B cell (primary cell): ENCODE measurements at places on chromosomes 11 and 22. TPM values are rescaled to one million over a fixed set of nuclear protein-coding genes. Genes with fewer than 3 reads are reported as not detected.

DNA sequence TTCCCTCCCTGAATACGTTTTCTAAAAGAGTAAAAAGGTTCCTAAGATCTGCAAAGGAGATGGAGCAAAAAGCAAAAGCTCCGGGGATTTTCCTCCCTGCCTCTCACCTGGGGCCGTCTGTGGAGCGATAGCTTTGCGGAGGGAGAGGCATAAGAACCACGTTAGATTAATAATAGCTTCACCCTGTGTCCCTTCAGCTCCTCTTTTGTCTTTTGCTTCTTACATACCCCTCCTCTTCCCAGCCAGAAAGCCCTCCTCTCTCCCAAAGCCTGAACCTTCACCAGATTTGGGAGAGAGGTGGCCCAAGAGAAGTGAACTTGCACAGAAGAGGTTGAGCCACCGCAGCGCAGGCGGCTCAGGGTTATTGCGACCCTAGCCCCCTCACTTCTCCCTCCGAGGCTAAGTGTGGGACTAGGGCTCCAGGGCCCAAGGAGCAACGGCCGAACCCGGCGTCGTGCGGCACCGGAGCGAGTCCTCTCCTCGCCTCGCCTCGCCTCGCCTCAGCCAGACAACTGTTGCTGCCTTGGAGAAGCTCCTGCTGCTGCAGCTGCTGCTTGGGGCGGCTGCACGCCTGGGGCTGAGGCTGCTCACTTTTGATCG lies 97.6 kb upstream of the HSD17B12 start:
- no peak for DNase-seq

DNA sequence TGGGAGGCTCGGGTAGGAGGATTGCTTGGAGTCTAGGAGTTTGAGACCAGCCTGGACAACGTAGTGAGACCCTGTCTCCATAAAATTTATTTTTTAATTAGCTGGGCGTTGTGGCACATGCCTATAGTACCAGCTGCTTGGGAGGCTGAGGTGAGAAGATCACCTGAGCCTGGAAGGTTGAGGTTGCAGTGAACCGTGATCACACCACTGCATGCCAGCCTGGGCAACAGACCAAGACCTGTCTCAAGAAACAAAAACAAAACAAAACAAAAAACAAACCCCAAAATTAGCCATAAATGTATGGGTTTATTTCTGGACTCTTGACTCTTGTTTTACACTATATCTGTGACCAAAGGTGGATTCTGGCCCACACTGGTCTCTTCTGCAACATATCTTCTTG lies 41.6 kb downstream of the EIF3F start:
- DNase-seq, result no peak

DNA sequence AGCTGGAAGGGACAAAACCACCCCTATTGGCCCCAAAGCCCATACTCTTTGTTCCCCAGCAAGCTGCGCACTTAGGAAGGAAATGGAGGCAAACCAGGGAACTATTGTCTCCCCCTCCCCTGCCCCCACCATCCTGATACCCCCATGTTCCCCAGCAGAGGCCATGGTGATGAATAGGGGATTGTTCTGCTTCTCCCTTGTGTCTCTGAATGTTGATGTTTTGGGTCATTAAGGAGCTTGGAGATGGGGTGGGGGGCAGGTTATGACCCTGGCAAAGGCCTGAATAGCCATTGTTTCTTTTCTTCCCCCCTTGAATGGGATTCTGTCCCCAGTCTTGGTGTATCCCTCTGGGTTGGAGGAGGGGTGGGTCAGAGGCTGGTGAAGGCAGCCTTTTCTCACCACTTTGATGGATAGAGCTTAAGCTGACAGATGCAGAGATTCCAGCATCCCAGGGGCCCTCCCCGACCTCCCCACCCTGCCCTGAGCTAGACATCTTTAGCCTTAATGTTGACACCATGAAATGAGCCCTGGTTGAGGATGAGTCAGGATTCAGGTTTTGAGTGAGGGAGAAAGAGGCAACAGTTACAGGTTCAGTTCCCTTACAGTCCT lies 8.3 kb downstream of the DTX4 start:
- no peak for DNase-seq

DNA sequence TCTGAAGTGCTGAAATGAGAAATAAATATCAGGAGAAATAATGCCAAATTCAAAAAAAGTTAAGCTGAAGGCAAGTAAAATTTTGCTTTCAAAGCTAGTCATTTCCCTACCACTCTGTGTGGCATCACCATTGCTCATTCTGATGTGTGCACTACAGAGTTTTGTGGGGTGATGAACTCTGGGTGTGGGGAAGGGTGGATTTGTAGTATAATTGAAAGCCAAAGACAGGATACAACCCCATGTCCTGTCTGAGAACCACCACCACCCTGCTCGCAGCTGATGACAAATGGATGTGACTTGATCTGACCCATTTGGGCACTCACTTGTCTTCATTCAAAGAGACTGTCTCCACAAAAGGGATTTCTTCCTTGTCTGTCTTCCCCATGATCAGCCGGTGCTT lies 19.3 kb upstream of the TMEM9B start:
- DNase-seq, result no peak

The OR5M3 gene
- not detected in 2 replicates for total RNA-seq

The SCN4B gene
- total RNA-seq, result not detected in 2 replicates
